Tibial nerve (tissue), 4 donors: ENCODE measurements at places on chromosomes 13 and 19. TPM values are rescaled to one million over a fixed set of nuclear protein-coding genes. Genes with fewer than 3 reads are reported as not detected.

ZNF211 gene
- 10.5 TPM for total RNA-seq

DNA sequence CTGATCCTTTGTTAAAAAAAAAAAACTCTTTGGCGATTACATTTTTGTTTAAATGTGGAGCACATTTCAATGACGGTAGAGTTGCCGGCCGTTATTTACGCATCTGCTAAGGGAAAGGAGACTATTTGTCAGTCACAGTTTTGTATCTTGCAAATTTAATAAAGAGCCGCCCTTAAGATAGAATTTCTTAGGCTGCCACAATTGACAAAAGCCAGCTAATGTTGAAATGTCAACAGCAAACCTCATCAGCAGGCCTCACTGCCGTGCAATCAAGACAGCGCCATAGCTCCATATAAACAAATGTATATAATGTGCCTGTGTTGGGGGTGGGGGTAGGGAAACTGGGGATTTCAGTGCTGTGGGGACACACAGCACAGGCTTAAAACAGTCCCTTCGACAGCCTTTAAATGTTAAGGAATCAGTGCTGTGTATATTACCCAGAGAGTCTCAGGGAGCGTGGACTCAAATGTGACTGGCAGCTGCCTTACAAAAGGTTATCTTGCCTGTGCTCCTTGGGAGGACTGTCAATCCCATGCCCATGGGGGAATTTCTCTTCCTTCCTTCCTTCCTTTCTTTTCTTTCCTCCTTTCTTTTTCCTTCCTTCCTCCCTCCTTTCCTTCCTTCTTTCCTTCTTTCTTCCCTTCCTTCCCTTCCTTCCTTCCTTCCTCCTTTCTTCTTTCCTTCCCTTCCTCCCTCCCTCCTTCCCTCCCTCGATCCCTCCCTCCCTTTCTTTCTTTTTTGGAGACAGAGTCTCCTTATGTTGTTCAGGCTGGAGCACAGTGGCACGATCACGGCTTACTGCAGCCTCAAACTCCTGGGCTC lies 108.0 kb downstream of the URI1 start:
- DNase-seq = no peak

DNA sequence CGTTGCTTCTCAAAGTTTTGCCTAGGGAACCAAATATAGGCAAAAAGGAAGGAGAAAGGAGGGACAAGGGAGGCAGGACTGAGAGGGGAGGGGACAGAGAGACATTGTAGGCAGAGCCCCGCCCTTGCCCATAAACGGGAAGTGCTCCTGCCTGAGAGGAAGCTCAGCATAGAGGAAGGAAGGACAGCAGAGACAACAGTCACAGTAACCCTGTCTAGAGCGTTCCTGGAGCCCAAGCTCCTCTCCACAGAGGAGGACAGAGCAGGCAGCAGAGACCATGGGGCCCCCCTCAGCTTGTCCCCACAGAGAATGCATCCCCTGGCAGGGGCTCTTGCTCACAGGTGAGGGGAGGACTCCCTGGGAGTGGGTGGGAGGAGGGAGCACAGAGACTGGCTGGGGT lies at the start of gene CEACAM21:
Gene CEACAM21 (plus strand): TSS at position 169 of the 400 bp plus-strand sequence. CDS start 109 bp downstream, at position 278.
- no peak for DNase-seq

GRCh38 chr13:37202264-37202663 lies 96.8 kb upstream of the CSNK1A1L start:
- DNase-seq = no peak

- no peak for DNase-seq
Measured at GRCh38 chr13:103067751-103068555, 1.7 kb upstream of the SLC10A2 start.
